ENCODE measurements at places on chromosomes 4 and X.

- no peak for DNase-seq
Measured at GRCh38 chr4:113404841-113405240, 355.4 kb downstream of the ANK2 start.

- DNase-seq, result no peak
Measured at GRCh38 chr4:152327606-152328453, 208.1 kb downstream of the FBXW7 start.

- no peak for DNase-seq
Measured at GRCh38 chrX:143306991-143307937, 210.0 kb downstream of the SPANXN3 start.

GRCh38 chrX:97740886-97741285 lies 857.2 kb downstream of the RPA4 start:
- DNase-seq, result no peak

DNA sequence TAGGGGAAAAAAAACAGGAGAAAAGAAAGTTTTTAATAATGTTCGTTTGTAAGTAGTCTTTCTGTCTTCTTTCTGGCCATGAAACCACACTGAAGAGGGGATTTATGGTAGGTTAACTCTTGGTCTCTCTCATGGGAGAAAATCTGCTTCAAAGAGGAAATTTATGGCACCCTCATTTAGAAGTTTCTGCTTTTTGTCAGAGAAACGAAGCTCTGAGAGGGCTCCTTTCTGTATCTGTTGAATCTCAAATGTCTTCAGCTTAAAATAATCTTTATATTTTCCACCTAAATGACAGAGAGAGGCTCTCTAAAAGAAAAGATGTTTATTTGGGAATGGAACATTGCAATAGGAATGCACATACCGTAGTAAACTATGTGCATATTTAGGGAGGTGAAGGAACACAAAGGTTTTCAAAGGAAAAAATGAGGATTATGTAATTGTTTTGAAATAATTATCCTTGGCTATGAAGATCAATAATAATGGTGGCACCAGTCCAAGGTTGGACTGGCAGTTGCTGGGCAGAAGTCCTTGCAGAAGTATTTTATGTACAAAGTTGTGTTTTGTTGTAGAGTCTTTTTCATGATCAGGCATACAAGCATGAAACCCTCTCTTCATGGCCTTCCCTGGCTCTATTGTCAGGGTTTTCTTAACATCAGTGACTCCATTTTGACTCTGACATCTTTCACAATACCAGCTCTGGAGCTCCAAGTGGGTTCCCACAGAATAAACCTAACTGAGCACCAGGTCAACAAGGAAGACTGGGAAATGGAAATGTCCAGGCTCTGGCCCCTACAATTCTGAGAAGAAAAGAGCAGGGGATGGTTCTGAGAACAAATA lies 53.0 kb upstream of the HPSE start:
- DNase-seq, result no peak

Measured in stimulated activated CD8-positive, alpha-beta memory T cell treated with anti-CD3 and anti-CD28 coated beads, Interleukin-7, amount 100 ng/mL, for 1 hour (primary cell).